COR-L47 (cell line): ENCODE measurements at places on chromosomes 4 and X.

GRCh38 chr4:54368281-54369265 is 139.5 kb downstream of the PDGFRA start:
- no peak for DNase-seq

DNA sequence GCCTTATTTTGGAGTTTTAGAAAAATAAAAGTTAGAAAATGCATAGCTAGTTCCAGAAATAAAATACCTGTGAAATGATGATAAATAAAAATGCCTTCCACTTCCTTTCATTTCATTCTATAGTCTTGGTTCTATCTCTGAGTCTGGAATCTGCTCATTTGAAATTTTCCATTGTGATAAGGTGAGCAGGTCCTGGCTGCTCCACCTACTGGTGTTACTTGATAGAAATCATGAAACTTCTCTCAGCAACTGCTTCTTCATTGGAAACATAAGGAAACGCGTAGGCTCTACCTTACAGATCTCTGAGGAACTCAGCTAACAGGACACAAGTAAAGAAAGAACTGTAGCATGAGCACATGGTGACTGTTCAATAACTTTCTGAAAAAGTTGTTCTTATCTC is 141.8 kb downstream of the DCHS2 start:
- no peak for DNase-seq

DNA sequence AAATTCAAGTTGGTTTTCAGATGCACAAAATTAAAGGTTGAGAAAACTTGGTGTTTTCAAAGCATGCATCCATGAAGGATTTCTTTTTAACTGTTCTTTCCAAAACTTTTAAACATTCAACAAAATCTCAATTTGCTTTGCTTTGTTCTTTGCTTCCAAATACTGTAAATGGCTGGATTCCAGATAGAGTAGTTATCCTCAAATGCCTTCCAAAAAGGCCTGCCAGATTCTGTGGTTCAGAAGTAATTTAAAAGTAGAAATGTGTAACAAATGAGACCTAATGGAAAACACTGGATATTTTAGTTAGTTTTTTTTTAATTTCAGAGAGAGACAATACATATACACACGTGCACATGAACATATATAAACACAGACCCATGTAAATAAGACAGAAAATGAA is 97.3 kb downstream of the NR3C2 start:
- DNase-seq, result peak; percentile 13

DNA sequence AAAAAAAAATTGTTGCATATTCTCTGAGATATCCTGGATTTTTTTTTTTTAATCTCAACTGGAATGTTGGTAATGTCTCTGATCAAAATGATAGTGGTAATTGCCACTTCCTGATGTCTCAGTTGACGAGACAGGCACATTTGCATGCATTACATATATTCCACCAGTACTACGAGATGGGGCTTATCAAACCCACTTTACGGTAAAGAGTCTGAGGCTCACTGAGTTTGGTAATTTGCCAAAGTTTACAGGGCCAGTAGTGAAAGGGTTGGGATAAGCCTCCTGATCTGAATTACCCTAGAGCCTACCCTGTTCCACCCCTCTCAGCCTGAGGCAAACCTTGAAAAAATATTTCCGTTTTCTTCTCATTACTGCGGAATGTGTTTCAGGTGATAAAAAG is 5.3 kb downstream of the MAGEB2 start:
- DNase-seq, result no peak

GRCh38 chrX:16196829-16197228 is 29.5 kb downstream of the MAGEB17 start:
- no peak for DNase-seq

GRCh38 chr4:67521506-67521905 is 23.8 kb downstream of the CENPC start:
- DNase-seq, result no peak

GRCh38 chr4:109708990-109709389 is 5.7 kb upstream of the CASP6 start:
- no peak for DNase-seq

DNA sequence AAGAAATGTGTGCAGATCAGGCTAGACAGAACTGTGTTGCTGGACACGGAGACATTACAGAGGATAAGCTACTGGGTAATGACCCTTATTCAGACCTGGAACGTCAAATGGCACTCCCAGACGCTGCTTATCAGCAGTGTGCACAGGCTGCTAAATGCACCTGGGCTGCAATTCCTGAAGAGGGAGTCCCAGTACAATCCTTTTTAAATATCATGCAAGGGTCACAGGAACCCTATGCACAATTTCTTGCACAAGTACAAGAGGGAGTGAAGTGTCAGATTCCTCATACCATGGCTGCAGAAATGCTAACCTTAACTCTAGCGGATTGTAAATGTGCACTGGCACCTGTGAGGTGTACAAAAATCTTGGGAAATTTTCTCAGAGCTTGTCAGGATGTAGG is 16.9 kb downstream of the SPIN2B start:
- no peak for DNase-seq

DNA sequence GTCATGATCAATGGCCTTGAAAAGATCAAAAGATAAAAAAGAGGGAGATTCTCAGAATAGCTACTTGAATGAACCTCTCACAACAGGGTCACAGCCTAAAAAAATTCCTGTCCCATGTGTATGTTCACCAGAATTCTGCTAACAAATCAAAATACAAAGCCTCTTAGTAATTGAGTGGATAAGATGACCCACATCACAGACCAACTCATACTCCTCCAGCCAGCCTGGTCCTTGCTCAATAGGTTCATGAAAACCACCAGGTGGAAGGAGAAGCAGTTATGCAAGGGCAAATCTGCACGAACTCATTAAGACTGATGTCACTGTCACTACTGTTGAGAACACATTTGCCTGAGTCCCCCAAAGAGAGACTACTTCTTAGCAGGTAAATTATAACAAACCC is 21.5 kb downstream of the WDFY3 start:
- no peak for DNase-seq

DNA sequence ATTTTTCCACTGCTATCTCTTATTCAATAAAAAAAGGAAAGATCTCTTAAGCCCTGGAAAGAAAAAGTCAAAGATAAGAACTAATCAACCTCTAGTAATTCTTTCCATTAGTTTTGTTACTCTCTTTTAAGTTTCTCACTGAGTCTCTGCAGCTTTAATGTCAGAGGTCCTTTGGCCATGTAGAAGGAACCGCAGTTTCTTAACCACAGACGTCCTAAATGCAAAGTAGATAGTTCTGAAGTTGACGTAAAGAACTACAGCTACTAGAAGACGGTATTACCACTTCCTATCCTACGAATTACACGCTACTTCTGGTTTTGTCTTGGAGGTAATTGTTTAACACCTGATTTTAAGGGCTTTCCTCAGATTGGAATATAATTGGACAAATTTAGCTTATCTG is 325.9 kb downstream of the ANKRD50 start:
- no peak for DNase-seq

DNA sequence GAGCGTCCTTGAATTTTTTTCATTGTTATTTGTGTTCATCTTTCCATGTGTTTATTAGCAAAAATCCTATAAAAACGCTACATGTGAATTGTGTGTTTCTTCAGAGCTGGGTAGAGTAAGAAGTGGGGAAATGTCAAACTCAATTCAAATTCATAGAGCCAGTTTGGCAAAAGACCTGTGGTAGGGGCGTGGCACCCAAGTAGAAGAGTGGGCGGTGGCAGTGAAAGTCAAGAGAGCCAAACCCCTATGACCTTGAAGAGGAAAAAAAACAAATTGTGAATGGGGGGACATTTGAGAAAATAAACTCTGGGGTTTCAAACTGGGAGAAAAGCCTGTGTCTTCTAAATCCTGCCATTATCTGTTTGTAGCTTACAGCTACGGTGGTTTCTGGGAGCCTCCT is 4.4 kb upstream of the FOXO4 start:
- DNase-seq, result no peak

- DNase-seq, result no peak
These were observed 311.8 kb upstream of the SMIM31 start for GRCh38 chr4:164442180-164442579.

DNA sequence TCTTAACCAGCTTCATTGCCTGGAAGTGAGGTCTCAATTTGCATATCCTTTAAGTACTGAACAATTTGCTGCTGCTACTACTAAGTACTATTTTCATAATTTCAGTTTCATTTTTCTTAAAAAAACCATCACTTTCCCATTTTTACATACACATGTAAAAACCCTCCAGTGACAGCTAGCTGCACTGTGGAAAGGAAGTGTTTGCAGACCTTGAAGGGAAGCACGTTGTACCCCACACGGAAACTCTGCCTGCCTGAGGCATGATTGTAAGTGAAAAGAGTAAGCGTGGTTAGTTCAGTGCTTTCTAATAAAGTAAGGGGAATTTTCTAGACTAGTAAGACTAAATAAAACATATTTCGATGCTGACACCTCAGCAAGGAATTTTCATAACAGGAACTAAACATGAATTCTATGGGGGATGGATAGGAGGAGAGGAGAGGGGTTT is 103.6 kb downstream of the RAPGEF2 start:
- no peak for DNase-seq

GRCh38 chr4:59994118-59994517 is 1206.0 kb upstream of the ADGRL3 start:
- DNase-seq, result no peak

GRCh38 chr4:140697709-140698560 is 58.2 kb downstream of the TBC1D9 start:
- DNase-seq, result no peak

DNA sequence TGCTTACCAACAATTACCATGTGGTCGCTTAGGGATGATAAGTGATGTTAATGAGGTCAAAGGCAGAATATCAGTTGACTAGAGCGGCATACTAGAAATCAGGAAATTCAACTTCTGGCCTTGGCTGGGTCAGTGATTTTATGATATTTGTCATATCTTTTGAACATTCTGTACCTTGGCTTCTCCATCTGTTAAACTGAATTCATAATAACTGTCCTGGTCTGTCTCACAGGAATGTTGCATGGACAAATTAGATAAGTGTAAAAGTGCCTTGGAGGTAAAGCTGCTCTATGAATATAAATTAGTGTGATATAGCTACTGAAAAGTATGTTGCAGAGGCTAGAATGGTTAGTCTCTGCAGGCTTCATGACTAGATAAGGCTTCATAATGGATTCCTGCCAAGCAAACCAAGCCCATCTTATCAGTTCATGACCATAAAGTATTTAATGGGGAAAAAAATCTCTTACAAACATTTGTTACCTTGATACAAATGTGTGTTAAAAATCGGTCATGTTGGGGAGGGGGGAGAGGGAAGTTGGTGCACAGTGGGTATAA is 104.6 kb upstream of the BMPR1B start:
- DNase-seq, result no peak

GRCh38 chr4:37758226-37758625 is 68.3 kb upstream of the PGM2 start:
- DNase-seq, result no peak

- DNase-seq, result no peak
These were observed 99.5 kb upstream of the PCDH7 start for GRCh38 chr4:30620711-30621110.
